ENCODE measurements at places on chromosomes 7 and 10.

GRCh38 chr10:87991946-87992345, 128.5 kb downstream of the PTEN start:
- DNase-seq, result no peak

GRCh38 chr7:92691578-92691977, 101.4 kb upstream of the FAM133B start:
- peak; percentile 4 for DNase-seq

DNA sequence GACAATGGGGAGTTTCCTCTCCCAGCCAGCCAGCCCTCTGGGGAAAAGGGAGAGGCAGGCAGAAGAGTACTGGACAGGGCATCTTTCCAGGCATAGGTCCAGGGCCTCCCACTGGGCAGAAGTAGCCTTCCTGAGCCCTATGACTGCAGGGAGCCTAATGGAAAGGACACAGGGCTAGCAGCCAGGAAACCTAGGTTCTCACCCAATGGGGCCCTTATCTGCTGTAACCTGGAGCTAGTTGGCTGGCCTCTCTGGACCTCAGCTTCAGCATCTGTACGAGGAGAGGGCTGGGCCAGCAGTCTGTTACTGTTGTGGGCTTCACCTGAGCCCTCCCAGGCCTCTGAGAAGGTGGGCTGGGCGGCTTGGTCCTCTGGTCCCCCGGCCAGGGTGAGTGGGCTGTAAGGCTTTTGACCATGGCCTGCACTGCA, 22.4 kb downstream of the LDB3 start:
- DNase-seq, result no peak

DNA sequence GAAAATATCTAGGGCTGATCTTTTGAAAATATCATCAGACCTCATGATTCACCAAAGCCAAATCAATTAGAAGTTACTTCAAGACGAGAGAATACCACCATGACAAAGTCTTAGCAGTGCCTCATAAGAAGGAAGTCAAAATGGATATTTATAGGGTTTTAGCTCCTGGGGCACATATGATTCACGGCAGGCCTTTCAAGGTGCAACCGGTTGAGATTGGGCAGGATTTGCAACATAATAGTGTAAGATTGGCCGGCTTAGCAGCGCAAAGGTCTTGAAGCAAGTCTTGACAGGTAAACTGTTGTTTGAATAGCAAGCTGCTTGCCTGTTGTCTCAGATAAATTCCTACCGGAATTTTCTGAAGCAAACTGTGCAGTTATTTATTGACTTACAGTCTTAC, 17.5 kb downstream of the ADRB1 start:
- no peak for DNase-seq

DNA sequence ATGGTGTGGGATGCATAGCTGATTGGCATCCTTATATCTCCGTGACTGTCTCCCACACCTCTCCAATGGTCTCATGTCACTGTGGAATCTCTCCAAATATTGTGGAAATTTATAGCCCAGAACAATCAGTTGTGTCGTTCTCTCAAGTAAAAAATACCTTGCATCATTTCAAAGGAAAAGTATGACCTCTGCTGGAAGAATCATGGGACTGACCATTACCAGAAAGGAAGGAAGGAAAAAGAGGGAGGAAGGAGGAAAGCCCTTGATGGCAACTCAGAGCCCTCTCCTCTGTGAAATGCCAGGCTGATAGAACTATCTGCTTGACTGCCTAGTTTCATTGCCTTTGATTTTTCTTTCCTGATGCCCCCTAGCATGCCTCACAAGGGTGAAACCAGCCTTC, 76.3 kb downstream of the FOXI2 start:
- DNase-seq, result no peak
